ENCODE measurements at places on chromosomes 2 and 18.

DNA sequence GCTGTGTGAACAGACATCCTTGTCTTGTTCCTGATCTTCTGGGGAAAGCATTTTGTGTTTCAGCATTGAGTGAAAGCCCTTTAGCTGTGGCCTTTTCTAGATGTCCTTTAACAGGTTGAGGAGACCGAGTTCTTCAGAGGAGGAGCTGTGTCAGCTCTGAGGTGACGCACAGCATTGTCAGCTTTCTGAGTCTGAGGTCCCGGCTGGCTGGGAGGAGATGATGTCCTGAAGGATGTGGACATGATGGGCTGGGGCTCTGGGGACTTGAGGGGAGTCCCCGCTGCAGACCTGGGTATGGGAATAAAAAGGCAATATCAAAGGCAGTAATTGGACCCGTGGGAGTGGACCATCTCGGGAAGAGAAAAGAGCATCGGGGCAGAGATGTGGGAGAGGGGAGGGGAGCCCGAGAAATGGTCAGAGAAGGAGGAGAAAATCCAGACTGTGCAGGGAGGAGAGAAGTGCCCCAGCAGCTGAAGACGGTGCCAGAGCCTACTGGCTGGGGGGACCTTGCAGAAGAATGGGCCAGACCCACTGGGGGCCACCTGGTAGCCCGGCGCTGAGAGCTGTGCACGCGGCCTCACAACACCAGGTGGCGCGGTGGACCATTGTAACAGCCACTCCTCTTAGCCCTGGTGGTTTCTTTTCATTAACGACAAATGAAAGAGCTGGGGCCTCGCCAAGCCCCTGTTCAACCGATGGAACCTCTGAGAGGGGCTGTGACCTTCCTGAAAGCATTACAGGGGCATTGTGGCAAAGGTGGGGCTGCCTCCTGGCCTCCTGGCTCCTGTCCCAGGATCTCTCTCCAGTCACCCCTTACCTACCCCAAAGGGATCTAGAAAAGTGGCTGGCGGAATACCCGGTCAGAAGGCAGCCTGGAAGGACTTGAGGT, 61.6 kb downstream of the ST3GAL5 start:
- peak; percentile 70 for DNase-seq

DNA sequence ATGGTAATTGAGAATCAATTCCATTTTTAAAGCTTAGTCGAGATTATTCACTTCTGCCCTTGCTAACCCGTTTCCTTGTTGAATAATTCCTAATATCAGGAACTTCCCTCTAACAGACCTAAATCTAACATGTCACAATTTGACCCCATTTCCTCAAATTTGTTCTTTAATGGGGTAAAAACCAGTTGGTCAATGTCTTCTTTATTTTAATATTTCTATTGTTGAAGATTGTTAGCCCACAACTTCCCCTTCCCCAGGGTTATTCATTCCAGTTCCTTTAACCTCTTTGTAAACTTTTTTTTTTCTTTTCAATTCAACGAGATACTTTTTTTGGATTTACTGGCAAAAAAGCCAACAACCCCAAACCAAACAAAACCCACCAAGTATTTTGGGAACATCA, 7.3 kb downstream of the TNFRSF11A start:
- no peak for DNase-seq

GRCh38 chr2:12694990-12695774, 21.6 kb upstream of the TRIB2 start:
- no peak for DNase-seq

- DNase-seq, result no peak
Measured at GRCh38 chr2:66574701-66575624, 140.0 kb downstream of the MEIS1 start.

GRCh38 chr2:134167015-134167414, 86.9 kb upstream of the MGAT5 start:
- DNase-seq, result no peak

DNA sequence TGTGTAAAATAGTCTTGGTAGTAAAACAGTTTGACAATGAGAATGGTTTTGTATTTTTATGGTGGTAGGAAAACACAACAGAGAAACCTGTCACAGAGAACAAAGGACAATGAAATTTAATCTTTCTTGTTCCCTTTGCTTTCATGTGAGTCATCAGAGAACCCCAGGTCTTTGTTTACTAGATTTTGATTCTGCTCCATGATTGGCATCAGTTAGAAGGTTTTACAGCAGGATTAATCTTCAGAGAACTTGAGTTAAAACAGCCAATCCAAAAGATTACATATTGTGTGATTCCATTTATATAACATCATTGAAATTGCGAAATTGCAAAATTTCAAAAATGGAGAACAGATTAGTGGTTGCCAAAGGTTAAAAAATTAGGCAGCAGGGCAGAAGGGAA, 2.5 kb downstream of the APLF start:
- DNase-seq, result no peak

DNA sequence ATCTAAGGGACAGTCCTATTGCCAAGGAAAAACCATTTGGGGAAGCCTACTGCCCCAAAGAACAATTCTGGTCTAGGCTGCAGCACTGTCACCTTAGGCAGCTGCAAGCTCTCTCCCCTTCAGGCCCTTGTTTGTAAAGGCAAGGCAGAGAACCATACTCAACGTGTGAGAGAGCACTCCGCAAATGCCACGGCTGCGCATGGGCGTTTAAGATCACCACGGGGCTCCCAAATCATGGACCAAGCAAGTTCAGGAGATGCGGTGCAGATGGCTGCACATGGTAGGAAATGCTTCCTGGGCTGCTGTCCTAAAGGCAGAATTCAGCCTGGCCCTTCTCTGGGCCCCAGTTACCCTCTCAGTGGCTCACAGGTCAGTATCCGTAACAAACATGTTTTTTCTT, 15.5 kb downstream of the ERFE start:
- no peak for DNase-seq

DNA sequence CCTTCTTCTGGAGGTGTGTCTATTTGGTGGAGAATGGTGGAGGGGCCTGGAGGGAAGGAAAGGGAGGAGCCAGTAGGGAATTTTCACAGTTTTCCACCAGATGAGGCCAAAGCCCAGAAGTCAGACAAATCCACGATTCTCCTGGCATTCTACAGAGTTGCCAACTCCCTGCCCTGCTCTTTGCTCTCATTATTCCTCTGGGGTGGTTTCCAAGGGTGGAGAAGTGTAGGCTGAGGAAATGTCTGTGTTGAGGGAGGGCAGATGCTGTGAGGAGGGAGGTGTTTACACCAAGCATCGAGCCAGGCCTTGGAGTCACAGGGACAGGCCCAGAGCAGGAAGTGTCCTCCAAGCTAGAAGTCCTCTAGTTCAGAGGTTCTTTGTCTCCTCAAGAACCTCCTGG, 124.1 kb upstream of the LGALSL start:
- no peak for DNase-seq

GRCh38 chr18:69808399-69808798, 139.3 kb downstream of the CD226 start:
- DNase-seq, result no peak

- no peak for DNase-seq
Measured at GRCh38 chr2:23273786-23274185, 111.2 kb upstream of the KLHL29 start.

DNA sequence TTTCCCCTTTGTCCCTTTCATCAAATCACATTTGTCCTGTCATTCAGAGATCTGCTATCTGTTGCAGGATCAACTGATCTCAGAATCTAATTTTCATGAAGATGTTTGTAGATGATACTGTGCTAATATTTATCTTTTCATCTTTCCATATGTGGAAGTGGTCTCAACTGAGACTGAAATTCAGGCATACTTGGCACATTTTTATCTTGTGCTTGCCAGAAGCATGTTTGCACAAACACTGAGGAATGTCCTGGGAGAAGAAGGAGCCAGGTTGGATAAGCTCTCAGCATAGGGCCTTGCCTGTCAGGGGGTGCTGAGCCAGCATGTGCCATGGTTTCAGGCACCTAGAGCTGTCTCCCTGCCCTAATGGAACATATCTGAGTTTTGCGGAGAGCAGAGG, 24.5 kb upstream of the MMADHC start:
- DNase-seq, result no peak

GRCh38 chr18:37362158-37362890, 203.3 kb downstream of the CELF4 start:
- DNase-seq, result no peak

DNA sequence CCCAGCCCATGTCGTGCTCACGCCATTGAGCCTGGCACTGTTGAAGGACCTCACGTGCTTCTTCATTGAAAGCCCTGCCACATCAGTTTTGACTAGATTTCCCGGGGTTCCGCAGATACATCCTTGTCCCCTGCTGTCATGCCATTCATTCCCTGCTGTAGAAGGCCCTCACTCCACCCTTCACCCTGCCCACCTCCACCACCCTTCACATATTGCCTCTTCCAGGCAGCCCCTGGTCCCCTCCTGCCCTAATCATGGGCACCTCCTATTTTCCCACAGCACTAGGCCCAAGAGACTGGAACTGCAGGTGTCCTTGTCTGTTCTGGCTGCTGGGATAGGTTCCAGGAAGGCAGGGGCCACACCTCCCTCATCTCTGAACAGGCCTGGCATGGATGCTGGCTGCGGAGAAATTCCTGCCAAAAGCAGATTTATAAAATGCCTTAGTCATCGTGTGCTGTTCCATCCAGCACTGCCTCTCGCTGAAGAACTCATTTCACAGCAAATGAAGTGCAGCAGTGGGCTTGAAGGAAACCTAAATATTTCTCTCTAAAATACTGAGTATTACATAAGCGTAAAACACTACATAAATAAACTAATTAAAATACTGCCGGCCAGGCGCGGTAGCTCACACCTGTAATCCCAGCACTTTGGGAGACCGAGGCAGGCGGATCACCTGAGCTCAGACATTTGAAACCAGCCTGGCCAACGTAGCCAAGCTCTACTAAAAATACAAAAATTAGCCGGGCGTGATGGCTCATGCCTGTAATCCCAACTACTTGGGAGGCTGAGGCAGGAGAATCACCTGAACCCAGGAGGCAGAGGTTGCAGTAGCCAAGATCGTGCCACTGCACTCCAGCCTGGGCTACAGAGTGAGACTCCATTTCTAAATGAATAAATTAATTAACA, 38.4 kb downstream of the EIF4E2 start:
- no peak for DNase-seq

GRCh38 chr2:159497256-159497655, 119.1 kb downstream of the BAZ2B start:
- DNase-seq, result no peak

- DNase-seq, result no peak
Measured at GRCh38 chr2:180374502-180375281, 367.6 kb upstream of the CWC22 start.

GRCh38 chr2:69616755-69617154, 26.8 kb downstream of the AAK1 start:
- DNase-seq, result no peak

DNA sequence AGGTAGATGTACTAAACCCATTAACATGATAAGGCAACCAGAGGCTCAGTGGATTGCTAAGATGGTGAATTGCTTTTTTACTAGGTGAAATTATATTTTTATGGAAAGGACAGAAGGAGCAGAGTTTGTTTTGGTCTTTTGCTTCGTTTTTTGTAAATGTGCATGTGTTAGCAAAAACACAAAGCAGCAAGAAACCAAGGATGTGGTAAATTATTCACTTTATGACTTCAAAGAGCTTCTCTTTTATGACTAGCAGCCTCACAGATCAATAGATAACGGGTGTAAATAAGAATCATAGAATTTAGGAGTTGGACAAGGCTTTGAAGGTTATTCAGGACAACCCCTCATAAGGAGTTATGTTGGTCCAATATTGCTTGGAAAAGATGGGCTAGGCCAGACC, 615.0 kb downstream of the DPP10 start:
- no peak for DNase-seq

DNA sequence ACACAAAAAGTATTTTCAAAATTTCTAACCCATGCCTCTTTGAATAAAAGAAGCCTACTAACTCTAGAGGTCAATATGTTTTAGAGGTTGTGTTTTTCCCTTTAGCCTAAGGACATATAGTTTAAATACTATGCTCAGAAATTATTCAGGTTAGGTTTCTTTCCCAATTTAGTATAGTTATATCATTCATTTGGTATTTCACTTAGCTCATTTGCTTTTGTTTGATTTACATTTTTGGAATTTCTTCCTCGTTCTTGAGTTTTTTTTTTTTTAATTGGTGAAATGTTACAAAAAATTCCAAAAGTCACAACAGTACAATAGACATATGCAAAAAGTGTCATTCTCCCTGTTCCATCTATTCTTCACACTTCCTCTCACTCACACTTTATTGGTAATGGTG, 371.3 kb upstream of the TNP1 start:
- DNase-seq, result no peak

GRCh38 chr2:96264086-96264485, 1.7 kb downstream of the TMEM127 start:
- DNase-seq, result no peak

- no peak for DNase-seq
Measured at GRCh38 chr2:82027921-82028615, 1723.5 kb upstream of the LRRTM1 start.

DNA sequence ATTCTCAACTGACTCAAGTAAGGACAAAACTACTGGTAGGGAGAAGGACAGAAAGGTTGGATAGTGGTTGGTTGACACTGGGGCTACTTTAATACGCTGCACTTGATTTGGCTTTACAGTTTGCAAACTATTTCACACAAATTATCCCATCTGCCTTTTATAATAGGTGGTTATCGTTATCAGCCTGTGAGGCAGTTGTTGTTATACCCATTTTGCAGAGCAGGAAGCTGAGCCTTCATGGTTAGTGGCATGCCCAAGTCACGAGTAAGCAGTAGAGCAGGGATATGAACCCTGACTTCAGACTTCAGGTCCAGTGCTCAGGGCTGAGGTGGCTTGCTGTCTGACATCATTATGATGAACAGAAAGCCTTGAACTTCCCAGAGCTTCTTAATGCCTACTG, 5.3 kb downstream of the CTIF start:
- no peak for DNase-seq

DNA sequence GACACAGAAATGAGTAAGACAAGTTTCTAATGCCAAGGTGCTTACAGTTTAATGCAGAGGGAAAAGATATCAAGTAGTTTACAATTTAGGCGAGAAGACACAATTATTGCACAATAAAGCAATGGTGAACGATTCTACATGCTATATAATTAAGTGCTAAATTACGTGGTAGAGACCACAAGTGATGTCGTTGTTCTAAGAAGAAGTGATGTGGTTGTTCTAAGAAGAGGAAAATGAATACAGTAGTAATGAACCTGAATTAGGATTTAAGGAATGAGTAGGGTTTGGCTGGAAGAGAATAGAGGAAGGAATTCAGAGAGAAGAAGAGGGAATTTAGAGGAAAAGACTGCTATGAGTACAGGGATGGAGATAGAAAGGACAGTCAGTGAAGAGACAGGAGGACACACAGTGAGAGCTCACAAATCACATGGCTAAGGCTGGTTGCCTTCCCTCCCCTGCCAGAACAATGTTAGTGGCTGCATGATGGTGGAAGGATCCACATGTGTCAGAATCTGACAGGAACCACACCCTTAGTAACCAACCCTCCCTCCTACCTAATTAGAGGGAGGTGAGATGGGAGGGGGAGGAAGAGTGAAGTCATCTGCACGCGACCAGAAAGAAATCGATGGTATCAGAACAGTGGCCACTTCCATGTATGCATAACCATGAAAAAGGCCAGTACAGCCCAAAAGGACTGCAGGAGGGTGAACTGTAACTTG, 44.7 kb downstream of the M1AP start:
- DNase-seq, result no peak

GRCh38 chr2:237039301-237040031, 46.2 kb upstream of the COPS8 start:
- no peak for DNase-seq
